ENCODE measurements at places on chromosomes 5 and 9.

- DNase-seq = no peak
- H3K4me3 ChIP-seq = peak overlapping the region; percentile 57
- no peaks in the 10 kb centered on the region for H3K27me3 ChIP-seq
- peaks cover 32% of the 10 kb centered on the region for H3K4me1 ChIP-seq
- H3K36me3 ChIP-seq = no peaks in the 10 kb centered on the region
Measured at GRCh38 chr5:112738191-112738560, 491 bp downstream of the APC start.

- no peaks in the 10 kb centered on the region for H3K4me1 ChIP-seq
- DNase-seq = peak; percentile 69
- H3K27me3 ChIP-seq = no peaks in the 10 kb centered on the region
Measured at GRCh38 chr5:78899922-78900362, 85.2 kb downstream of the ARSB start.

DNA sequence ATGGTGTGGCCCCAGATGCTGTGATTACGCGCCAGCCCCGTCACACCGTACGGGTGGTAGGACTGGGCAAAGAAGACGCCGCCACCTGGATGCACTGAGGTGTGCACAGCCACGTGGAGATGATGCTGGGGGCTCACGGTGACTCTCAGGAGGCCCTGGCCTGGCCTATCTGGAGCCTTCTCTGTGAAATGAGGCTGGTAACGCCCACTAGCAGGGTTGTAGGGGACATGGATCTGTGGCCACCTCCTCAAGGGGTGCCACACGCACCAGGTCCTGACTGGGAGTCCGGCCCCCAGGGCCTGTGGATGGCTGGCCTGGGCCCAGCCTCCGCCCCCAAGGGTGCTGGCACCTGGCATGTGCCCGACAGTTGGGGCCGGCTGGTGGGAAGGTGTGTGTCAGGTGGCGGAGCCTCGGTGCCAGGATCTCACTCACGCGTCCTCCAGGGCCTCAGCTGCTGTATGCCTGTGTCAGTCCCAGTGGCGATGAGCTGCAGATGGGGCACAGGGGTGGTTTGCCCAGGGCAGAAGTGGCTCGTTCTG, 32.4 kb downstream of the NEK6 start:
- H3K36me3 ChIP-seq = no peaks in the 10 kb centered on the region
- DNase-seq = no peak
- no peaks in the 10 kb centered on the region for H3K27me3 ChIP-seq
- no peak overlapping the region for H3K4me3 ChIP-seq

DNA sequence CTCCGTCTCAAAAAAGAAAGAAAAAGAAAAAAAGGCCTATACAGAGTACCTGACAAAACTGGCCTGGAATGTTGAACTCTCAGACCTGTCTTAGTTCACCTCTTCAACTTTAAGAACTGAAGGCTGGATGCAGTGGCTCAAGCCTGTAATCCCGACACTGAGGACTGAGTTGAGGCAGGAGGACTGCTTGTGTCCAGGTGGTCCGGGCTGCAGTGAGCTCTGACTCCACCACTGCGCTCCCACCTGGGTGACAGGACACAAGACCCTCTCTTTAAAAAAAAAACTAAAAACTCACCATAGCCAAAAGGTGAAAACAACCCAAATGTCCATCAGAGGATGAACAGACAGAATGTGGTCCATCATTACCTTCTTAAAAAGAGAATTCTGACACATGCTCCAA, 6.4 kb downstream of the MRPL41 start:
- no peak for DNase-seq
- H3K4me1 ChIP-seq = no peaks in the 10 kb centered on the region
- no peaks in the 10 kb centered on the region for H3K27me3 ChIP-seq
- no peak overlapping the region for H3K4me3 ChIP-seq
- H3K27ac ChIP-seq = no peak overlapping the region

DNA sequence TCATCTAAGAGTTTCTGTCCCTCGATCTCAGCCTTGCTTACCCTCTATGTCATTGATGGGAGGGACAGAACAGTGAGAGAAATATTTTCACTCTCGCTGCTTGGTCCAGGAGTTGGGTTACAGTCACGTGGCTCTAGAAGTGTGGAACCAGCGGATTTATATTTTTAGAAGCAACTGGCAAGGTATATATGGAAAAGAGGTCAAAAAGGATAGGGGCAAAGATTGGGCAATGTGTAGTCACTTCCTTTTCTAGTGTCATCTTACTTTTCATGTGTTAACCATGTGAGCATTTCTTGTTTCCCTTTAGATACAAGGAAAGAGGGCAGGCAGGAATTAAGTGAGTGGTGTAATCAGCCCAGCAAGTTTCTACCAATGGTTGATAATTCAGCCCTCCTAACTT, 111.5 kb upstream of the ZNF366 start:
- peaks cover 2% of the 10 kb centered on the region for H3K4me1 ChIP-seq
- no peaks in the 10 kb centered on the region for H3K36me3 ChIP-seq
- no peaks in the 10 kb centered on the region for H3K27me3 ChIP-seq

- no peaks in the 10 kb centered on the region for H3K4me1 ChIP-seq
- no peaks in the 10 kb centered on the region for H3K27me3 ChIP-seq
- H3K27ac ChIP-seq = no peak overlapping the region
- DNase-seq = no peak
- H3K4me3 ChIP-seq = no peak overlapping the region
- no peaks in the 10 kb centered on the region for H3K36me3 ChIP-seq
Measured at GRCh38 chr5:122162100-122162638, 32.8 kb downstream of the ZNF474 start.

DNA sequence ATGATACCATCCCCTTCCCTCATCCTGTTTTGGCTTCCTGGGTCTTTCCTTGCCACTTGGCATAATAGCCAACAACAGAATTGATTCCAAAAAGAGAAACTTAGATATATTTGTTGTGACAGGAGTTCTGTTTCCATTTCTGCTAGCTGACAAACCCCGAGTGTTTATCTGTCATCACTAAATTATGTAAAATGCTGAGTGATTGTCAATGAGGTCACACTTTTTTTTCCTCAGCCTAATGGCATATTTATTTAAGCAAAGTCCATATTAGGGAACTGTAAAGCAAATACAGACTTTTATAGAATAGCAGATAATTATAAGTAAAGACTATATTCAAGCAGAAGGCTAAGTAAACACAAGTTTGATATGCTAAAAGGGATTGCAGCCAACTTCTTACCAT, 64.0 kb downstream of the RGS7BP start:
- no peaks in the 10 kb centered on the region for H3K27me3 ChIP-seq
- H3K36me3 ChIP-seq = no peaks in the 10 kb centered on the region
- no peak for DNase-seq
- no peak overlapping the region for H3K27ac ChIP-seq

- H3K4me1 ChIP-seq = no peaks in the 10 kb centered on the region
- DNase-seq = no peak
- no peaks in the 10 kb centered on the region for H3K27me3 ChIP-seq
Measured at GRCh38 chr5:149749481-149750365, 19.6 kb downstream of the PPARGC1B start.

Data from endothelial cell of umbilical vein (primary cell).